ENCODE measurements at places on chromosomes 6 and 20.

GRCh38 chr6:149842331-149842730, 21.8 kb downstream of the LRP11 start:
- no peak for DNase-seq

DNA sequence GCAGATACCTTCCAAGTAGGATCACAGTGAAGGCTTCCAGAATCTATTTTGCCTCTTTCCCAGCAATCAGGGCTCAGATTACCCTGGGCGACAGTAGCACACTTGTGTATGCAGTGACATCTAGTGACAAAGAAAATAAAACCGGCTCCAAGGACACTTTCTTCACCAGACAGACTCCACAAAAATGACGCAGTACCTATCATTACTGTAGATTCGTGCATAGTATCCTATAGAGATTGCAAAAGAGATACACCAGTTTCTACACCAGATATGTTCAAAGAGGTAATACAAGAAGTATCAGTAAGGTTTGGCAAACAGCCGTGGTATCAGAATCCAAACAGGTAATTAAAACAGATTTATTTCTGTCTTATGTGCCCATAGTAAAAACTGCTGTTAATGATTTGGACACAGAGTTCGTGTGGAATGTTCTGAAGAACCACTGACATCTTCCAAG, 600.4 kb upstream of the JAG1 start:
- DNase-seq = peak; percentile 88

DNA sequence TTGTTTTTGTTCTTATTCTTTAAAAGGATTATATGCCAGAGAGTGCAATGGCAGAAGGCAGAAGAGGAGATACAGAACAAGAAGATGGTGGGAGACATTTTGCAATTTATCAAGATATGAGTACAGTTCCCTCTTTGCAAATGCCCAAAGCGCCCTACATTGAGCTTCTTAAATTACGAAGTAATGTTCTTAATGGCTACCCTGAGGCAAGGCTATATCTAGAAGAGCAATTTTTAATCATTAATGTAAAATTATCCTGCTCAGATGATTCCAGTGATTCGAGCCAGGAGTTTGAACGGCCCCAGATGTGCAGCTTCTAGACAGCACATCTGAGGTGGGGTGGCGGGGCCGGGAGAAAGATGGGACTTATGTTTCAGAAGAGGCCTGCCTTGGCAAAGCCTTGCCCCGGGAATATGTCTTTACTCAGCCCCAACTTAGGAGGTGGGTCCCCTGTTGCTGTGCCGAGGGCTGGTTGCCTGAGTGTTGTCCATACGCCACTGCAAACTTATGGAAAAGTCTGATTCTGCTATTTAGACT, 84.9 kb upstream of the MLN start:
- no peak for DNase-seq

- no peak for DNase-seq
Observed at GRCh38 chr20:42027746-42028268, 409.6 kb upstream of the CHD6 start.

GRCh38 chr6:129565811-129566210, 144.2 kb downstream of the ARHGAP18 start:
- no peak for DNase-seq

- no peak for DNase-seq
Observed at GRCh38 chr20:57071954-57072583, 194.4 kb downstream of the BMP7 start.

DNA sequence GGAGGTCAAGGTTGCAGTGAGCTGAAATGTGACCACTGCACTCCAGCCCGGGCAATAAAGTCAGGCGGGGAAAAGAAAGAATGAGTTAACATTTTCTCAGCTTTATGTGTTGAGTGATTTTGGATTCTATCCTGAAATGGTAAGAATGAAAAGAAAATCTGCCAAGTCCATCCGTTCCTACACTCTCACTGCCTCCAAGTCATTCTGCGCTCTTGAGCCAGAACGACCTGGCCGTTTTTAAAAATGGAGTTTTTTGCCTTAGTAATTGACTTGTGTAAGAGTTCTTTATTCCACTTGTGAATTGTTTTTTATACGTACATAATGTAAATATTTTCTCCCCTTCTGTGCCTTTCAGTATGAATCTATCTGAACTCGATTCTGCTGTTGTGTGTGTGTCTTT, 28.7 kb downstream of the DNAJC5 start:
- DNase-seq = no peak

GRCh38 chr20:50569864-50570836, 60.0 kb downstream of the PTPN1 start:
- DNase-seq = no peak
